Muscle of leg (tissue), 16 donors: ENCODE measurements at places on chromosomes 16 and 17. TPM values are rescaled to one million over a fixed set of nuclear protein-coding genes. Genes with fewer than 3 reads are reported as not detected.

DNA sequence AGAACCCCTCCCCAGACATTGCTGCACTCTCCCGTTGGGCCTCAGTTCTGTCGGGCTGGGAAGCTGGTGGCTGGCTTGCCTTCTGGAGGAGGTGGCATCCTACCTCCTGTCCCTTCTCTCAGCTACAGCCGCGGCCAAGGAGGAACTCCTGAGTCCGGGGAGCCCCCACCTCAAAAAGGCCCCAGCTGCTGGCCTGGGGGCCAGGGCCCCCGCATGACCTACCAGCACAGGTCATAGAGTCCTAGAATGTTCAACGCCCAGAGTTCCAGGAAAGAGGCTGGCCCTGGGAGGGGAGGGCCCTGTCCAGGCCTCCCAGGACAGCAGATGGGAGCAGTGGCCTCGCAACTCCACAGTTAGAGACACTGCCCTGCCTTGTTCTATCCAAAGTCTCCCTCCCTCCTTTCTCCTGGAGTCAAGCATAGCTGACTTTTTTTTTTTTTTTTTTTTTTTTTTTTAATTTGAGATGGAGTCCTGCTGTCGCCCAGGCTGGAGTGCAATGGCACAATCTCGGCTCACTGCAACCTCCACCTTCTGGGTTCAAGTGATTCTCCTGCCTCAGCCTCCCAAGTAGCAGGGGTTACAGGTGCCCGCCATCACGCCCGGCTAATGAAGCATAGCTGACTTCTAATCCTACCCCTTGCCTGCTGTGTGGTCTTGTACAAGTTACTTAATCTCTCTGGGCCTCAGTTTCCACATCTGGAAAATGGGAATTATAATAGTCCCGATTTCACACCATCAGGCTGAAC lies 7.1 kb downstream of the CARHSP1 start:
- peak; percentile 77 for DNase-seq

The ARHGDIG gene
- 1.0 TPM for polyA plus RNA-seq

The CACNA1G gene
- polyA plus RNA-seq, result 8.3 TPM

DNA sequence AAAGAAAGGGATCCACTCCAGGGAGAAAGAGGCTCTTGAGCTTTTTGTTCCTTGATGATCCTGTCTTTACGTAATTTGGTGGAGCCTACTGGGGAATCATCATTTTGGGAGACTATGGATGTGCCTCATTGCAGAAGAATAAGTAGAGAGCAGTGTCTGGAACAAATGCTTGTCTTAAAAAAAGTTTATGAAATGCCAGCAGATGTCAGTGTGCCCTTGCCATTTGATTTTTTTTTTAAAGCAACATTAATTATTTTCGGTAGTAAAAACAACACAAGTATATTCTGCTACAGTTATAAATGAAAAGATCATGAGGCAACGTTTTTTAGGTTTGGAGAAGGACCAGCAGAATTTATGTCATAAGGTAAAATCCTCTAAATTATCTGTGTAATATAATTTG lies 934.8 kb upstream of the EEF2KMT start:
- no peak for DNase-seq

- no peak for DNase-seq
Measured at GRCh38 chr16:23410176-23410575, 42.8 kb downstream of the COG7 start.

GRCh38 chr17:39212195-39212810 lies 12.2 kb downstream of the RPL19 start:
- DNase-seq, result no peak

DNA sequence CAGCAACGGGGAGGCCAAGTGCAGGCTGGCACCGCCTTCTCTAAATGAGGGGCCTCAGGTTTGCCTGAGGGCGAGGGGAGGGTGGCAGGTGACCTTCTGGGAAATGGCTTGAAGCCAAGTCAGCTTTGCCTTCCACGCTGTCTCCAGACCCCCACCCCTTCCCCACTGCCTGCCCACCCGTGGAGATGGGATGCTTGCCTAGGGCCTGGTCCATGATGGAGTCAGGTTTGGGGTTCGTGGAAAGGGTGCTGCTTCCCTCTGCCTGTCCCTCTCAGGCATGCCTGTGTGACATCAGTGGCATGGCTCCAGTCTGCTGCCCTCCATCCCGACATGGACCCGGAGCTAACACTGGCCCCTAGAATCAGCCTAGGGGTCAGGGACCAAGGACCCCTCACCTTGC lies 18.5 kb downstream of the NGFR start:
- no peak for DNase-seq

The MYCBPAP gene
- 0.82 TPM for polyA plus RNA-seq

DNA sequence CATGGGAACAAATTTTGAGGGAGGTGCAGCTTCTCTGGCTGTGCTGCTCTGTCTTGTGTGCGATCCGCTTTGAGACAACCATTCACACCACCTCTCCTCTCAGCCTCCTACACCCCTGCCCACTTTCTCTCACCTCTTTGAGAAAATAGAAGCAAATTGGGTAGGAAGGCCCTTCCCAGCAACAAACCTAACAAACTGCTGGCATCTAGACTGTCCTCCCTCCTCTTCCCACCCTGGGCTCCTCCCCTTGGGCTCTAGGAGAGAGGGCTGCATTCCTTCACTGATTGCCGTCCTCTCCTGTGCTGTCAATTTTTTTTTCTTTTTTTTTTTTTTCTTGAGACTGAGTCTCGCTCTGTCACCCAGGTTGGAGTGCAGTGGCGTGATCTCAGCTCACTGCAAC lies 13.5 kb downstream of the CDIPT start:
- no peak for DNase-seq

GRCh38 chr16:359871-360697 lies 7.6 kb upstream of the AXIN1 start:
- DNase-seq, result no peak

GRCh38 chr17:19549746-19550623 lies 16.3 kb downstream of the SLC47A1 start:
- DNase-seq, result no peak

The CES1 gene
- 0.39 TPM for polyA plus RNA-seq

The ABCA9 gene
- polyA plus RNA-seq, result 10.3 TPM

GRCh38 chr16:80122115-80122514 lies 418.7 kb upstream of the DYNLRB2 start:
- peak; percentile 89 for DNase-seq

DNA sequence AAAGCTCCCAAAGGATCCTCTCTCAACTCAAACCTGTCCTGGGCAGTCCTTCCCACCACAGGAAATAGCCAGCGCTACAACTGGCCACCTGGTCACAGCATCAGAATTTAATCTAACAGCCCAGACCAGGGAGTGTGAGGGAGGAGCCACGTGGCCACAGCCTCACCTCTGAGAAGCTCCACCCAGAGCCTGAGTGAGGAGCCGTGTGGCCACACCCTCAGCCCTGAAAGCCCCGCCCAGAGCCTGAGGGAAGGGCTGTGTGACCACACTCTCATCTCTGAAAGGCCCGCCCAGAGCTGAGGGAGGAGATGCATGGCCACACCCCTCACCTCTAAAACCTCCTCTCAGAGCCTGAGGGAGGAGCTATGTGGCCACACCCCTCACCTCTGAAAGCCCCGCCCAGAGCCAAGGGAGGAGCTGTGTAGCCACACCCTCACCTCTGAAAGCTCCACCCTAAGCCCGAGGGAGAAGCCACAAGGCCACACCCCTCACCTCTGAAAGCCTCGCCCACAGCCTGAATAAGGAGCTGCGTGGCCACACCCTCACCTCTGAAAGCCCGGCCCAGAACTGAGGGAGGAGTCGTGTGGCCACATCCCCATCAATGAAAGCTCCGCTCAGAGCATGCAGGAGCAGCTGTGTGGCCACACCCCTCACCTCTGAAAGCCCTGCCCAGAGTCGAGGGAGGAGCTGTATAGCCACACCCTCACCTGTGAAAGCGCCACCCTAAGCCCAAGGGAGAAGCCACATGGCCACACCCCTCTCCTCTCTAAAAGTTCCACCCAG lies 28.6 kb downstream of the SLC38A8 start:
- DNase-seq, result no peak

DNA sequence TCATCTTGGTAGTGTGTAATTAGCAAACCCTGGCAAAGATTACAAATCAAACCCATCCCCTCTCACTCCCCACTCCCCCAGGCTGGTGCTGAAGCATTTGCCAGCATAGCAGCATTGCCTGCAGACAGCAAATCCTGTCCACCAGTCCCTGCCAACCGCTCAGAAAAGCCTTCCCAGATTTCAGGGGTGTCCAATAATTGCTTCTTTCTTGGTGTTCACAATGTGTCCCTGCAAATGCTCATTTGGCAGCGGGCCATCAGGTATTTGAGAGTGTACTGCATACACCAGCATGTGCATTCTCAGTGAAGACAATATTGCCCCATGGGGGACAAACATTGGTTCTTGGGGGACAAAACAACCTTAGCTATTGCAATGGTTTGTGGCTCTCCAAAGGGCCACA lies 28.2 kb downstream of the ORC6 start:
- DNase-seq, result no peak

DNA sequence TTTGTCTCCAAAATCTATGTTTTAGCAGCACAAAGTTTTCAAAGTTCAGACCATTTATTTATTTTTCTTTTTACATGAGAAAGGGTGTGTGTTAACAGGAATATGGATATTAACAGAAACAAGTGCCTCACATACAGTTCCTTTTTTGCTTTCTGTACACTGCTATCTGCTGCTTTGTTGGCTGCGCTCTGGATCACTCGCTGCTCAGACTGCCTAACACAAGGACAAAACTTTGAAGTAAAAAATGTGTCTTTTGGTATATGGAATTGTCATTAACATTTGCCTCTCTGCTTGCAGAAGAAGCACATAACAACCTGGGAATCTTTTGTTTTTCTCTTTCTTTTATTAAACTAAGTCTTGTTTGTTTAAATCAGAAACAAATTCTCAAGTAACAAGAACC lies 262.8 kb downstream of the ZFHX3 start:
- DNase-seq, result peak; percentile 69

DNA sequence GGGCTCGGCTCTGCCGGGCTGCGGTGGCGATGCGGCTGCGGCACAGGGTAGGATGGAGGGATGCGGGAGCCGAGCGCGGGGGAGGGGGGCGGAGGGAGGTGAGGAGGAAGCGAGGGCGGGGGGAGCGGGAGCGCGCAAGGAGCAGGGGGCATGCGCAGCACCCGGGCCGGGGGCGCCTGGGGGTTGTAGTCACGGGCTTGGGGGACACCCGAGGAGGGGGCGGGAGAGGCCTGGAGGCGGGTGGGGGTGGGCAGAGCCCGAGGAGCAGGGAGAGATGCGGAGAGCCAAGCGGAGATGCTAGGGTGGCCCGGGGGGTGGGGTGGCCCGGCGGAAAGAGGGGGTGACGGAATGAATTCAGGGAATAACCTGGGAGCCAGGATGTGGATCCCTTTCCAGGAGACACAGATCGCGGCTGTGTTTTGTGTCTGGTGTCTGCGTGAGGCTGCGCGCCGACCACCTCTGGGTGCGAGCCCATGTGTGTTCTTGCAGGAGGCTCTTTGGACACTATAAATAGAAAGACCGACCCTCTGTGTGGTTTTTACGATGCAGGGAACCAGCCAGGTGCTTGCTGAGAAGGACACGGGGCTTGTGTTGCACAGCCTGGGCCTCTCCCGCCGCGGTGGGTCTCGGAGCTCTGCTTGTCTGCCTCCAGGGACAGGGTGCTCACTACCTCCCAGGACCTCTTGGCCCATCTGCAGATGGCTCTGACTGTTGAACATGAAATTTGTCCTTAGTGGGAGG lies at the start of gene STX1B:
Gene STX1B, minus strand, starts transcription at position 54 of the 741 bp plus-strand sequence. CDS start 242 bp downstream, outside the sequence.
- DNase-seq, result peak; percentile 73

DNA sequence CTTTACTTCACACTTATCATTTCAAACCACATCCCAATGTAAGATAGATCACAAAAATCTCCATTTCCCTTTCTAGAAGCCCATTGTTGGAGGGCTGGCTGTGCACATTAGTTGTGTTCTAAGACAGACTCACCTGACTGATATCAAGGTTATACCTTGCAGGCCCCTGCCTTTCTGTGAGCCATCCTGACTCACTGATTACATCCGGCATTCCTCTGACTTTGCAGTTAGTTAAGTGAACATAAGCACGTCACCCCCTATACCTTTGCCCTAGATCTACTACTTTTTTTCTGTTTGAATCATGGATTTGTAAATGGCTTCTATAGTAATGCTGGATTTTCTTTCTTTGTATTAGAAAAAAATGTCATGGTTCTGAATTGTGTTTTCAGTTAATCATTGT lies 78.3 kb downstream of the TANGO6 start:
- no peak for DNase-seq

DNA sequence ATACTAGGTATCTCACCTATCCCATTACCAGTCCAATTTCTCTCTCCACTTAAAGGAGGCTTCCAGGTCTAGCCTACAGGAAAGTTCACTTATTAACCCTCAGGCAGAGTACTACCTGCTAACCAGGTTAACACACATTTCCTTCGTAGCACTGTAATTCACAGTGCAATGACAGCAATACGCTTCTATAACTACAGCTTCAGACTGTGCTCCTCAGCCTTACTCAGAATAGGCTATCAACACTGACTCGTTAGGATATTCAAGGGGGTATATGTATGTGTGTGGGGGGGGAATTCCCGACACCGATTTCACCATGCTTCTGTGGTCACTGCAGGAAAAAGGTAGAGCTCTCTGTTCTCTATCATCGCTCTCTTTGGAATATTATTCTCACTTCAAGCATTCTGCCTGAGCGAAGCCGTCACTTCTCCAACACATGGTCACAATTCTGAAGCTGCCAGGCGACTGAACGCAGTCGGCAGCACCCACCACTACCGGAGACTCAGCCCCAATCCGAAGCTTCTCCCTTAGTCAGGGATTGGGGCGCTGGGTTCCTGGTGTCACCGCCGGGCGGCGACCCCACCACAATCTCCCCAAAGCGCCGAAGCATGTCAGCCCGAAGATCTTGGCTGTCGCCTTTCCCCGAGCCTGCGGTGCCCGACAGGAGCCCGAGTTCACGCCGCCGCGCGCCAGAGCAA lies 618 bp downstream of the GGA3 start:
- no peak for DNase-seq

- no peak for DNase-seq
Measured at GRCh38 chr16:30821891-30822290, 34.9 kb upstream of the ZNF629 start.

DNA sequence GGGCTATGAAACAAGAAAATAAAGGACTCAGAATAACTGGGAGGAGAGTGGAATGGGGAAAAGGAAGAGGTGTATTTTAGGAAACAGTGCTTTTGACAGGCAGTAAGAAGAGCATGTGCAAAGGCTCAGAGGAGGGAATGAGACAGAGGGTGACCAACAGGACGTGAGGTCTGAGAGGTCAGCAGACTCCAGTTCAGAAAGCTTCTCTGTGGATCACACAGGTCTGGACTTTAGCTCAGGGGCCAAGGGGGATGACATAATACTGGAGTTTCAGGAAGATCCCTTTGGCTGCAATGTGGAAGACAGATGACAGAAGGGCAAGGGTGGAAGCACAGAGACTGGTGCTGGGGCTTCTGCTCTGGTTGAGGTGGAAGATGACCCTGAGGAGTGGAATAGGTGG lies 489.9 kb upstream of the CDH5 start:
- DNase-seq, result peak; percentile 21

GRCh38 chr17:67095803-67096202 lies 51.4 kb downstream of the CACNG1 start:
- DNase-seq, result no peak

DNA sequence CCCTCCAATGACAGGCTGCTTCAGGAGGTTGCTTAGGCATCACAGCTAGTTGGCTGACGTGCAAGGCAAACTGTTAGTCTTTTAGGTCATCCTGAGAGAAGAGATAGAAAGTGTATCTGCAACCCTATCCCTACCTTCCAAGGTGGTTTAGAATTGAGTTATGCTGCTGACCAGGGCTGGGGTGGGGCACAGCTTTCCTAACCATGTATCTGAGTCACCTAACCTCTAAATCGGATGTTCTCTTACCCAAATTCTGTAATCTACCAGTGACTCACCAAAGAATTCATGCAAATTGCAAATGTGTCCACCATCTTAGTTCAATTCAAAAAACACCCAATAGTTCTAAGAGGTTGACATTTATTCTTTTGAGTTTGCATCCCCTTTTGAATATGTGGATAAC lies 107.2 kb upstream of the DYNLRB2 start:
- DNase-seq, result no peak
